ENCODE measurements at places on chromosomes 6 and 20.

DNA sequence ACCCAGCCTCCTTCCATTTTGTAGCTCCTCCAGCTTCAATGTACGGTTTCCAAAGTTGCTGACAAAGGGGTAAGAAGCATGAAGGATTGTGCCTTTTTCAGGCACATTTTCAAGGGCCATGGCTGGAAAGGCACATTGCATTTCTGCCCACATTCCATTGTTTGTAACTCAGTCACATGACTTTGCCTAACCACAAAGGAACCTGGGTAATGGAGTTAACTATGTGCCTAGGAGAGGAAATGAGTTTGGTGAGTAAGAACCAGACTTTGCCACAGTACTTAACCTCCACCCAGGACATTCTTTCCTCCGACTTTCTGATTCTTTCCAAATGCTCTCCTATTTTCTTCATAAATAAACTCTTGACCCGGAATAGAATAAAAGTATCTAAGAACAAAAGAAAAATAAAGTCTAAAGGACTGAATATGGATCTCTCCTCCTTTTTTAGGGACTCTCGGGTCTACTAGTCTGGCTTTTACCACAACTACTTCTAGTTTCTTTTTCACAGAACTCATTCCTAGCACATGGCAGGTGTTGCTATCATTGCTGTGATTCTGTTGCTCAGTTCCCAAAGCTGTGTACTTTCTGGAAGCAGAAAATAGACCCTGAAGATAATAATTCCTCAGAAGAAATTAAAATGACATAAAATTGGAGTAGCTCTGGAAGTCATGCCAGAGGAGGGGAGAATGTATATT, 81.5 kb upstream of the ISM1 start:
- DNase-seq: no peak

GRCh38 chr20:18024606-18025127, 33.0 kb downstream of the OVOL2 start:
- DNase-seq: no peak

- no peak for DNase-seq
Measured at GRCh38 chr20:13613917-13614316, 24.8 kb downstream of the TASP1 start.

GRCh38 chr6:140485740-140486449, 1111.4 kb upstream of the CITED2 start:
- DNase-seq: no peak

GRCh38 chr20:57568088-57568896, 7.4 kb downstream of the PCK1 start:
- no peak for DNase-seq

GRCh38 chr6:116945809-116946208, 68.8 kb downstream of the RFX6 start:
- DNase-seq: no peak

DNA sequence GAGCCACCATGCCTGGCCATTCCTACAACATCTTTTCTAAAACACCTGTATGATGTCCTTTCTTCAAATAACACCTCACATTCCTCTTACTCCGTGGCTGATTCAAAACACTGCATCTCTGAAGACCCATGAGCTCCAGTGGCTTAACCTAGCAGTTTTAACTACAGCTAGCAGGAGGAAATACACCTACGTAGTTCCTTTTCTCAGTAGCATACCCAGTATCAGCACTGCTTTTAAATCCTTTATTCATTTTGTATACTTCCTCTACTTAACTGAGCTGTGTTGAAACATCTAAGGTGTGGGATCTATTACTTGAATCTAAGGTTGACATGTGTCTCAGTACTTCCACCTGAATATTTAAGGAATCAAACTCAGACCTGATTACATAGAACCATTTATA, 113.6 kb upstream of the CCDC28A start:
- no peak for DNase-seq

DNA sequence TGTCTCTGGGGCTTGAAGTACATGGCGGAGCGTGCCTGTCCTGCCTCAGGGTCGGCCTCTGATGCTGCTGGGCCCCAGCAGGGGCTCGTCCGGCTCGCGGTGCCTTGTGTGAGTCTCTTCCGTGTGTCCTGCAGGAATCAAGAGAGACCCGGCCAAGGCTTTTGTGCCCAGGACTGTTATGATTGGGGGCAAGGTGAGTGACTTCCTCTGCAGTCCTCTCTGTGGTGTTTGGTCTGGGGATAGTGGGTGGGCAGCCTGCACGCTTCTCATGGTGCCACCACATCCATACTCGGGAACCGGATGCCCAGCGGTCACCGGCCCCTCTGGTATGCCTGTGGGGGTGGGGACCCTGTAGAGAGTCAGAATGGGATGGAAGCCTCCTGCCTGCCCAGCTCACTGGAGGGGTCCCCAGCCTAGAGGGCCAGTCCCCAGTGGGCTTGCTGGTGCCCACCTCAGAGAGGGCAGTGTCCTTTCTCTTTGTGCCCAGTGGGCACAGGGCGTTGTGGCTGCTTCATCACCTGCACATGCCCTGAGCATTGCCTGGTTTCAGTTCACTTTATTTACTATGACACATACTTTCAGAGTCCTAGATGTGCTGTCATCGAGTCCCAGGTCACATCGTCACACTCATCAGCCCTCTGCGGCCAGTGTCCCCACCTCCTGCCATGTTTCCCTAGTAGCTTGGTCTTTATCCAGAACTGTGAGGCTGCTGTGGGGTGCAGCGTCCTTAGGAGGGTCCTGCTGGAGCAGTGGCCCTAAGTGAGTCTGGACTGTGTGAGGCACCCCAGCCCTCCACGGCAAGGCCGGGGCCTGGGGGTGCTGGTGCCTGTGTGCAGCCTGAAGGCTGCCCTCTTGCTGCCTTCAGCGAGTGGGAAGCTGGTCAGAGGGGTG, 40.7 kb downstream of the PYGB start:
- DNase-seq: no peak

DNA sequence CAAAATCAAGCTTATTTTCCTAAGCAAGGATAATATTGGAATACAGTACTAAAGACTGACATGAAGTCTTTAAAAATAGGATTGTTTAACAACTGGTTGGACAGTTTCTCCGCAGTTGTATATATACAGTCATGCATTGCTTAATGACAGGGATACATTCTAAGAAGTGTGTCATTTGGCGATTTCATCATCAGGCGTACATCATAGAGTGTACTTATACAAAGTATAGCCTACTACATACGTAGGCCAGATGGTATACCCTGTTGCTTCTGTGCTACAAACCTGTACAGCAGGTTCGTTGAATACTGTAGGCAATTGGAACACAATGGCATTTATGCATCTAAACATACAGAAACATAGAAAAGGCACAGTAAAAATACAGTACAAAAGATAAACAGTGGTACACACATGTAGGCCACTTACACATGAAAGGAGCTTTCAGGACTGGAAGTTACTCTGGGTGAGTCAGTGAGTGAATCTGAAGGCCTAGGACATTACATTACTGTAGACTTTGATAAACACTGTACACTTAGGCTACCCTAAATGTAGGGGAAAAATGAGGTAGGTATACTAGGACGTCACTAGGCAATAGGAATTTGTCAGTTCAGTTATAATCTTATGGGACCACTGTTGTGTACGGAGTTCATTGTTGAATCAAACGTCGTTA, 20.1 kb downstream of the HECA start:
- no peak for DNase-seq

DNA sequence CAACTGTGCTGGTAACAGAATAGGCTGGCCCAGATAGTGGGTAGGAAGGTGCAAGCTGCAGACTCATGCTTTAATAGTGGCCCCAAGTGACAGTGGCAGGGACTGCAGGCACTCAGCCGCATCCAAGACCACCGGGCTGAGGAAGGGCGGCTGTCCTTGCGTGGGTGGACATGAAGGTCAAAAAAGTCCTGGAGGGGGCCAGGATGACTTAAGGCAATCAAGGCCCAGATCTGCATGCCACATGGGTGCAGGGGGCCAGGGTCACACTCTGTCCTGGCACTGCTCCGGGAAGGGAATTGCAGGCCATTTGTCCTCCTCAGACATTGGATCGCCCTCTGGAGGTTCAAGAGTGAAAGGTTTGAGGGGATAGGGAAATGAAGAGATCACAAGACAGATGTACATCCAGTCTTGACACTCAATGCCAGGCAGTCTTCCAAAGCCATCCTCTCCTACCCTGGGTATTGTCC, 10.4 kb upstream of the VNN2 start:
- no peak for DNase-seq

Measured in nucleus accumbens (tissue), 56 donors.